Activated CD8-positive, alpha-beta memory T cell treated with anti-CD3 and anti-CD28 coated beads for 4 hours (primary cell): ENCODE measurements at places on chromosomes 4 and X.
A peak's percentile ranks its signal among the peaks of the same experiment; 100 is the strongest.

DNA sequence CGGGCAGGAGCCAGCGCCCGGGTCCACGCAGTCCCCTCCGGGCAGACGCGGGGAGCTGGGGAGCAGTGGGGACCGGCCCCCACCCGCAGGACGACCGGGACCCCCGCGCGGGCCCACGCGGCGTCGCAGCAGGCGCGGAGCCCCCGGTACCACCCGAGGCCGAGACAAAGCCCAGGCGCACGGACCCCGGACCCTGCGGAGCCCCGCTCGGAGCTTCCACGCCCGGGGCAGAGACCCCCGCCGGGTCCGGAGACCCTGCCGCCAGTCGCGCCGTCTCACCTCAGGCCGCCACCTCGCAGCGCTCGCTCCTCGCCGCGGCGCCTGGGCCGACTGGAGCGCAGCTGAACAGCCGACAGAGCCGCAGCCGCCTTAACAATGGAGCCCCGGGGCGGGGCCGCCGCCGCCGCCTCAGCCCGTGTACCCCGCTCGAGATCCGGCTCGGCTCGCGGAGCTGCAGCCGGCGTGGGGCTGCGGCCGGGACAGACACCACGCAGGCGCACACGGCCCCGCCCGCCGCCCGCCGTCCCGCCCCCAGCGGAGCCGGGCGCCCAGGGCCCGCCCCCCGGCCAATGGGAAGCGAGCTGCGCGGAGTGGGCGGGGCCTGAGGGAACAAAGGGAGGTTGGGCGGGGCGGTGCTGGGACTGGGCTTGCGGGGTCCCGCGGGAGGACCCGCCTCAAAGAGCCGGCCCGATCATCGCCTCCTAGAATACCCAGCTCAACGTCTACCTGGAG lies at the start of gene AFAP1:
Gene AFAP1 (minus strand): TSS at position 485 of the 732 bp plus-strand sequence. CDS start 67,783 bp downstream, outside the sequence.
- DNase-seq = peak; percentile 66

- no peak for DNase-seq
Measured at GRCh38 chrX:32525234-32525633, 686.1 kb downstream of the DMD start.

DNA sequence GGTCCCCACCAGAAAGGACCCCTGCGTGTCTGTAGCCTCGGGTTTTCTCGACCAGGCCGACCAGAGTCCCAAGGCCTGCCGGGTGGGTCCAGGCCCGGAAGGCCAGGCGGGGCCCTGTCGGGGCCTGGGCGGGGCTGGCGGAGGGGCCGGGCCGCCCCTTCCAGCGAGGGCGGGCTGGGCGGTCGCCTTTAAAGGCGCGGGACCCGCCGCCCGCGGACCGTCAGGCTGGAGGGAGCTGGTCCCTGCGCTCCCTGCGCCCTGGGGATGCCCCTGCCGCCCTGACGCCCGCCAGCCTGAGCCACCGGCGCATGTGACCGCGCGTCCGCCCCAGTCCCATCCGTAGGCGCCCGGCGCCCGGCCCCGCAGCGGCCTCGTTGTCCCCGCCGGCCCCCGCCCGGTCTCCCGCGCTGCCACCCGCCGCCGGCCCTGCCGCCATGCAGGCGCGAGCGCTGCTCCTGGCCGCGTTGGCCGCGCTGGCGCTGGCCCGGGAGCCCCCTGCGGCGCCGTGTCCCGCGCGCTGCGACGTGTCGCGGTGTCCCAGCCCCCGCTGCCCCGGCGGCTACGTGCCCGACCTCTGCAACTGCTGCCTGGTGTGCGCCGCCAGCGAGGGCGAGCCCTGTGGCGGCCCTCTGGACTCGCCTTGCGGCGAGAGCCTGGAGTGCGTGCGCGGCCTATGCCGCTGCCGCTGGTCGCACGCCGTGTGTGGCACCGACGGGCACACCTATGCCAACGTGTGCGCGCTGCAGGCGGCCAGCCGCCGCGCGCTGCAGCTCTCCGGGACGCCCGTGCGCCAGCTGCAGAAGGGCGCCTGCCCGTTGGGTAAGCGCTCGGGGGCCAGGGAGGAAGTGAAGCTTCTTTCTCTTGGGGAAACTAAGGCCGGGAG lies at the start of gene HTRA3:
Gene HTRA3 (plus strand): TSS at position 220 of the 883 bp plus-strand sequence. CDS start 215 bp downstream, at position 435.
- DNase-seq = no peak

DNA sequence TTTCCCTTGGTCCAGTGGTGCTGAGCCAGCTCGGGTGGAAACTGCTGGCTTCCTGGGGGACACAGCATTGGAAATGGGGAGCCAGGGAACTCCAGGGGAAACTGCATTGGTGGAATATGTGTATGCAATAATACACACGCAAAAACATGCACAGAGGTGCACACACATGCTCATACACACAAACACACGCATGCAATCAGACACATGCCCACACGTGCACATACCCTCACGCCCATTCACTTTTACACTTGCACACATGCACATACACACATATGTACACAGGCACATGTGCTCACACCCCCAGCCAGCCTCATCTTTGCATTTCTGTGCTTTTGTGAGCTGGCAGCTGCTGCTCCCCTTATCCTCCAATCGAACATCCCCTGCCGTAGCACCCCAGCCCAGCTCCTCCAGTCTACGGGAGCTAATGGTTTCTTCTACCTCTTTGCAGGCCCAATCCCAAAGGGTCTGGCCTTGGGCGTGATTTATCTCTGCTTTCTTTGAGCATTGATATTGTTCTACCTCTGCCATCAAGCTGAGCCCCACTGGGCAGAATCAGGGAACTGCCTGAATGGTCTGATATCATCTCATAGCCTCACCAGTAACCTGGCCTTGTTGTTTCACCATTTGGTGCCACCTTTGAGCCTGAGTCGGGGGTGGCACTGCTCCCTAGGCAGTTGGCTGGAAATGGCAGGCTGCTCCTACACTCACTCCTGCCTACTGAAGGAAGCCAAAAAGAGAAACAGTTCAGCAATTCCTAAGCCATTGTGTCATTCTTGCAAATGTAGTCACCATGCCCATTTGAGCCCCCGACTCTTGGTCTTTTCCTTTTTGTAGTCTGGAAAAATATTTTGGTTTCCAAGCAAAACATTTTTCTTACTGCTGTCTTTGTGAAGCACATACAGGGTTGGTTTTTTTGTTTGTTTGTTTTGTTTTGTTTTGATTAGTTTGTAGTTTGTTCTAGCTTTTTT lies 104.4 kb upstream of the MAMLD1 start:
- DNase-seq = no peak

GRCh38 chr4:1501754-1502500 lies 95.7 kb upstream of the NKX1-1 start:
- DNase-seq = no peak

DNA sequence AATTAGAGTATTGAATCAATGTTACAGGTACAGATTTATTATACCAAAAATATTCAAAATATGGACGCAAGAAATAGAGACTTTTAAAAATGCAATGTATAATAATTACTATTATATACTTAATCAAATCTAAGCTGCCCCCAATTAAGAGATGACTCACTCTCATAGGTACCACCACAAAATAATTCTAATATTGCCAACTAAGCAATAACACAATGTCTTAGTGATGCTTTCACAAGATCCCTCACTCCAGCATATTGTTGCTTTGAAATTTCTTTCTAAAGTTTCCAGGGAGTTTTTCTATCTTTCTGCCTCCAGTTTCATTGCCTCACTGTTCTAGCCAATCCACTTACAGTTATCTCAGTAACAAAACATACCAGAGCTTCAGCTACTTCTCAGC lies 270.0 kb upstream of the PABPC4L start:
- DNase-seq = no peak

DNA sequence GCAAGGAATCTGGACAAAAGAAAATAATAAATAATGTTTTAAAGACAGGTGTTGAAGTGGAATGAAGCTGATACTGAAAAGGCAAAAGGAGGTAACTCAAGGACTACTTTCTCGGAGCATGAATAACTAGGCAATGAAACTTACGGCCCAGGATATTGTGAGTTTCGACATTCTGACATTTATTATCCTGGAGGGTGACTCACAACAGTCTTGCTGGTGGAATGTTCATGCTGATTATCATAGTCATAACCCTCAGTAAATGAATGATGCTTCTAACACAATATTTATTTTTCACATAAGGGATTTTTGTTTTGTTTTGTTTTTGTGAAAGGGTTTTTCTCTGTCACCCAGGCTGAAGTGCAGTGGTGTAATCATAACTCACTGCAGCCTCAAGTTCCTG lies 147.0 kb upstream of the HPGD start:
- DNase-seq = no peak

DNA sequence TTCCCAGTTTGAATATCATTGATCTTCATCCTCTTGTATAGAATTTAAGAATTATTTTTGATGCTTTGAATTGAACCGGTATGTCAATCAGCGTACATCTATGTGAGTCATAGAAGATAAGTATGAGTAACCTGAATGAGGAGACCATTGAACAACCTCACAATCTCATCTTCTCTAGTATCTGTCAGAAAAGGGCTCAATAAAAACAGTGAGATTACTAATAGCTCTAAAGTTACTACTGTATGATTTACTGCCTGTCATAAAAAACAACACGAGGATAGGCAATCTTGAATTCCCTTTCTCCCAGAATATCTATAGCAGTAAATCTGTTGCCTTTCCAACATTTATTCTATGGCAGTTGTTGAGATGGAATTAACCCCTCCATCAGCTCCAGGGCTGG lies 36.1 kb downstream of the PHOX2B start:
- DNase-seq = no peak

- no peak for DNase-seq
Measured at GRCh38 chr4:10108818-10109783, 7.5 kb downstream of the WDR1 start.

GRCh38 chr4:83389037-83389720 lies 54.5 kb upstream of the HPSE start:
- no peak for DNase-seq

DNA sequence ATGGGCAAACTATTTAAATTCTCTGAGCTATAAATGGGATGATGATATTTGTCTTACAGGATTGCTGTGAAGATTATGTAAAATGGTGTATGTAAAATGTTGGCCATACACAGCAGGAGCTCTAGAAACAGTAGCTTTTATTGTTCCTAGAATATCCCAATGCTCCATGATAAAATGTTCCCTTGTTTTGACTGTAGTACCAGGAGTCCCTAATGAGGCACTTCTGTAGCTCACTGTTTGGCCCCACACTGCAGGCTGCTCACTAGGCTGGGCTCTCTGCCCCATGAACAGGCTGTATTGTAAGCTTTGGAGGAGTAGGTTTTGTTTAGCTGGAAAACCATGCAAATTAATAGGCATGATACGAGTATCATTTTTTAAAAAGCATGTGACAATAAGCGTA lies 3.3 kb upstream of the FGA start:
- DNase-seq = no peak

- DNase-seq = no peak
Measured at GRCh38 chr4:180436361-180436760, 1806.8 kb upstream of the TENM3 start.

- no peak for DNase-seq
Measured at GRCh38 chr4:140754918-140755773, 1.0 kb downstream of the TBC1D9 start.

- DNase-seq = no peak
Measured at GRCh38 chr4:37561196-37561802, 124.9 kb downstream of the RELL1 start.

GRCh38 chr4:56768316-56768715 lies 53.2 kb downstream of the SPINK2 start:
- DNase-seq = no peak

DNA sequence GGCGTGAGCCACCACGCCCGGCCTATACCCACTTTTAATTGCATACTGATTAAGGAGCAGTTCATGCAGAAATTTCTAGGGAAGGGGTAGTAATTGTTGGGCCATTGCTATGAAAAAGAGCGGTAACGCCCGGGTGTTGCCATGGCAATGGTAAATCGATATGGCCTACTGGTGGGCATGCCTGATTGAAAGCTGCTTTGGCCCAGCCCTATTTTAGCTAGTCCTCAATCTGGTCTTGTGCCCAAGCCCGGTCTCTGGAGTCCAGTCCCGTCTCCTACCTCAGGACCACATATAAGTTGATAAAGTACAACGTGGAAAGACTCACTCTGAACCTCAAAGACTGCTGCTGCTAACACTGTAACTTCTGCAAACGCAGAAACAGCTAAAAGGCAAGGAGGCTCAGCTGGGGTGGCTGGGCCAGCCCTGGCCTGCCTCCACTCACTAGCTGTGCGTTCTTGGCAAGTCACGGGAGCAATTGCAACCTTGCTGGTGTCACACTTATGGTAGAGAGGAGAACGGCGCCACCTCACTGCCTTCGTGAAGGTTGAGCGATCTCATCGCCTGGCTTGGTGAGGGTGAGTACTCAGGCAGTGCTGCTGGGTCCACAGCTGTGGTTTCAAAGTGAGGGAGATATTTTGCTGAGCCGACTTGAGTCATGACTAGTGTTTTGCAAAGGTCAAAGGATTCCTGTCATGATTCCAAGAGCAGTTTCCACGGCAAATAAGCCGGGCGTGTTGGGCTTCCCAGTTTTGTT lies 57.0 kb upstream of the GRPEL1 start:
- no peak for DNase-seq

DNA sequence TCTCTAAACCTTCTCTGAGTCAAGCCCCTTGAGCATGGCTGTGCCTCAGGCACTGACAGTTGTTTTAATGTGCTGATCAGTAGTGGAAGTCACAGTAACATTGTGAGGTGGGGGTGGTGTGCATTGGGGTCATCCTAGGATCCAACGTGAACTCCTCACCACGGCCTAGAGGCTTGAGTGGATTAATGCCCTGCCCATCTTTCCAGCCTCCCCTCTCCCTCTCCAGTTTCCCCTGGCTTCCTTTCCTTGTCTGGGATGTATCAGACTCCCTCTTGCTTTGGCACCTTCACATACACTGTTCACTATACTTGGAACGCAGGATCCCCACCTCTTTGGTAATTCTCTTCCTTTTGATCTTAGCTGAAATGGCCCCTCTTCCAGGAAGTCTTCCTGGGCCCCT lies 13.3 kb upstream of the PJA1 start:
- DNase-seq = no peak

GRCh38 chr4:182268966-182269365 lies 25.8 kb downstream of the TENM3 start:
- no peak for DNase-seq

DNA sequence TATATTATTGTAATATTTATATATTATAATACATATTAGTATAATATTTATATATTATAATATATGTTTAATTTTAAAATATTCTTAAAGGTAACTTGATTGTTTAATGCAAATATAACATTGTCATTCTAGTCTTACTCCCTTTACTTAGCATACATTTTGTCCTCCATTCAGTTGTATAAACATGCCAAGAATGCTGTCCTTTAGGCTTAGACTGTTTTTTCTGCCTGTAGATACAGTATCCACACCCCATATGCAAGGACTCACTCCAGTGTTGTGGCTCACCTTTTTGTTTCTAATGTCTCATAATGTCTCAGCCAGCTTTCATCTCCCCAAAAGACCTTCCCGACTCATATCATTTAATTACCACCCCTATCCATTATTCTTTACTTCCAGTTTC lies 2110.0 kb downstream of the PCDH7 start:
- no peak for DNase-seq

GRCh38 chrX:9728261-9728660 lies 37.4 kb downstream of the GPR143 start:
- DNase-seq = no peak

GRCh38 chrX:155767876-155768769 lies 113.0 kb upstream of the VAMP7 start:
- DNase-seq = no peak
